ENCODE measurements at places on chromosomes 6 and 20.

DNA sequence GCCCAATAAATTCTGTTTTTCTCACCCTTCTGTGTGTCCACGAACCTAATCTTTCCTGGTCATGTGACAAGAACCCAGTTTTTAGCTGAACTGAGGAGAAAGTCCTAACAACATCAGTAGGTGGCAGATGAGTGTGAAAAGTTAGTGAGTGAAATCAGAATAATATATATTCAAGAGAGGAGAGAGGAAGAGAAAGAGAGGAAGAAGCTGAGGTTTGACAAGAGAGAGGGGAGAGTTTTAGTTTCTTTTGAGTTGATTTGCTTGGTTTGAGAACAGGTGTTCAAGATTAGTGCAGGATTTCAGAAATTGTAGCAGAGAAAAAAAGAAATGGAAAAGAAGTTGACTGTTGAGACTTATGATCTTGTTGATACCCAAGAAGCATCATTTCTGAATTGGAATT lies 930.5 kb upstream of the FLRT3 start:
- no peak for DNase-seq

DNA sequence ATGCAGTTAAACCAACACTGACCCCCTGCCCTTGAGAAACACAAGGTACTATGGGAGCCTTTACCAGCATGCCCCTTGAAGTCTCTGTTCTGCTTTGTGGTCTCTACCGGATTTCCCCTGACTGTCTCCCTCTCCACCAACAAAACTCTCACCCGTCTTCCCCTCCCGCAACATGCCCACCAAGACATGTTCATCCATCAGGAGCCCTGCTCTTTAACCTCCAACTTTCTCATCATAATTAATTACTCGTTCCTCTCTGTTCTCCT lies 1.1 kb downstream of the ZNF165 start:
- DNase-seq = no peak

DNA sequence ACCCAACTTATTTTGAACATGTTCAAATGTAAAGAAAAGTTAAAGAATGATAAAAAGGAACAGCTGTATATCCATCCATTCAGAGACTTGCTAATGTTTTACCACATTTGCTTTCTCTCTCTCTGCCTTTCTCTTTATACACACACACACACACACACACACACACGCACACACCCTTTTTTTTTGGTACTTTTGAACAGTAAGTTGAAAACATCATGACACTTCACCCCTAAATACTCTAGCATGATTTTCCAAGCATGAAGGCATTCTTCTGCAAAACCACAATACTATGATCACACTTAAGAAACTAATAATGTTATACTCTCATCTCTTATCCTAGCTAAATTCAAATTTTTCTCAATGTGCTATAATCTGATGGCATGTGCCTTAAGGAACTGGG lies 192.3 kb downstream of the UTRN start:
- no peak for DNase-seq

GRCh38 chr6:90941885-90942284 lies 355.0 kb upstream of the MAP3K7 start:
- DNase-seq = no peak

GRCh38 chr6:154909311-154909710 lies 85.8 kb upstream of the TIAM2 start:
- no peak for DNase-seq
